Cardiac muscle cell (in vitro differentiated cells and primary cell): ENCODE measurements at places on chromosomes 6 and 20.

DNA sequence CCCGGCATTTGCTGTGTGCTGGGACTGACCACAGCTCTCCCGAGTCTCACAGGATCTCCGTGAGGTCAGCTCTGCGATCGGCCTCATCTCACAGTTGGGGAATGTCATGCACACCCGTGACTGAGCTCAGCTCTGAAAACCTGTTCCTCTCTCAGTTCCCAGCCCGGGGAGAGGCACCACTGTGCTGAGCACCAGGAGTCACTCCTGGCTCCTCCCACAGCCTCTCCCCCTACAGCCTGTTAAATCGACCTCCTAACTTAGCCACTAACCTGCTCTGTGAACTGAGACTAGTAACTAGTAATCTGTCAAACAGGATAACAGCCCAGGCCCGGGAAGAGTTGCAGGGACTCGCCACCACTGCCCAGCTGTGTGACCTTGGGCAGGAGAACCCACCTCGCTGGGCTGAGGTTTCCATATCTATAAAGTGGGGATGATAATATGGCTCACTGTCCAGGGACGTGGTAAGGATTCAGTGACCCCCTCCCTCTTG is 20.1 kb upstream of the NOL4L start:
- peak; percentile 22 for DNase-seq

DNA sequence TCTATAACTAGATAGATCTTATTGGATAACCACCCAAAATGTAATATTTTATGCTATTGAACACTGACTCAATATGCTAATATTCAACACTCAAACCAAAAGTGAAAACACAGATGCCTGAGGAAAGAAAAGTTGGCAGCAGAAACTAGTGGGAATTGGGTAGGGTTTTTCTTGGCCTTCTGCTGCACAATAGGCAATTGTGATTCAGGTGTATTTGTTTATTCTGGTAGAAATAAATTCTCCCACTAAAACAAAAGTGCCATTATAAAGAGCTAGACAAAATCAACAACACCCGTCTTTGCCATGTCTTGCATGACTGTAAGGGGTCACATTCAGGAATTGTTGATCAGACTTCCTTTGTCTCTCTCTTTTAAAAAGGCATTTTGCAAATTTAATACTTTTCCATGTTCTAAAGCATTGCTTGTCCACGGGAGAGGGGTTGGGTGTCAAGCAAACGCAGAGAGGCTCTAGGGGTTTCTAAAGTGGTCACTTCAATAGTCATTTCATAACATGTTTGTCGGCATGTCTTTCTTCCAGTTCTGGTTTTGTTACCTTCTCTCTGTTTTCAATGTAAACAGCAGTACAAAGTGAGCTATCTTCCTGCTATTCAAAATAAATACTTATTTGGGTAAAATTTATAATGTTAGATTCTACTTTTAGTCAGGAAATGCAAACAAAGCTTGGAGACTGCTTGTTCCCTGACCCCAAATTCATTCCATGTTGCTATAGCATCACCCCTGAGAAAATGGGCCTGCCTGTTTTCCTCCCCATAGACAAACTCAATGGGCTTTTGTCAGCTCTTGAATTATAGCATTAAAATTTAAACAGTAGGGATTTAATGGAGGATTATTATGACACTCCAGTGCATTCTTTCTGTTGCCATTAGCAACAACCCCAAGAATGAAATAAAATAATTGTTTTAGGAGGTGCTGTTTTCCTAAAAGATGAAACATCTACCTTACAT is 217.0 kb upstream of the CCN2 start:
- no peak for DNase-seq

DNA sequence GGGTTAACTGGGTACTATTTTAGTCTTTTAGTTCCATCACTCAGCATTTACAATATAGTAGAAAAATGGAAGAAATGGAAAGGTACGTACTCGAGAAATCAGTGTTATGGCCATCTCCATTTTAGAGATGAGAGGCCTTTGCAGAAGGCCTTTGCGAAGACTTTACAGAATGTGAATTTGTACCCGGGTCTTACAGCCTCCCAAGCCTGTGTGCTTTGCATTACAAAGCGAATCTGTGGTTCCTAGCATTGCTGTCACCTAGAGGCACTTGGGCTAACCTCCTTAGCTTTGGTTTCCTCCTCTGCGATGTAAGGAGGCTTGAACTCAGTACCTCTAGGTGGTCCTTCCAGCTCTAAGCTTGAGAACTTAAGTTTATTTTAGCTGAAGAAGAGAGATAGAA is 10.9 kb downstream of the VAPB start:
- DNase-seq, result no peak

- no peak for DNase-seq
These were observed 167.4 kb downstream of the COL9A1 start for GRCh38 chr6:70135219-70136160.

DNA sequence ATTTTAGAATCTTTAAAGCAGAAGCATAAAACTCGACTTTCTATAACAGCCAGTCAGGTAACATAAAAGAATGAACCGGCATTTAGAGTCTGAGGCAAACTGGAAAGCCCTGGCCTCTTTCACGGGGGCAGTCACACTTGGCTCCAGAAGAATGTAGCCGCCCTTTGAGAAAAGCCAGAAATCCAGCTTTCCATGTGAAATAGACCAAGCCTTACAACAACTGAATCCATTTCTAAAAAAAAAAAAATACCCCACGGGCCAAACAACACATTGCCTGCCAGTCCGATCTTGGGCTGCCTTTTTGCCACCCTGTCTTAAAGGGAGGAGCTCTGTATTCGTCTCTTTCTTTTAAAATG is 252.9 kb upstream of the TAB2 start:
- DNase-seq, result no peak

DNA sequence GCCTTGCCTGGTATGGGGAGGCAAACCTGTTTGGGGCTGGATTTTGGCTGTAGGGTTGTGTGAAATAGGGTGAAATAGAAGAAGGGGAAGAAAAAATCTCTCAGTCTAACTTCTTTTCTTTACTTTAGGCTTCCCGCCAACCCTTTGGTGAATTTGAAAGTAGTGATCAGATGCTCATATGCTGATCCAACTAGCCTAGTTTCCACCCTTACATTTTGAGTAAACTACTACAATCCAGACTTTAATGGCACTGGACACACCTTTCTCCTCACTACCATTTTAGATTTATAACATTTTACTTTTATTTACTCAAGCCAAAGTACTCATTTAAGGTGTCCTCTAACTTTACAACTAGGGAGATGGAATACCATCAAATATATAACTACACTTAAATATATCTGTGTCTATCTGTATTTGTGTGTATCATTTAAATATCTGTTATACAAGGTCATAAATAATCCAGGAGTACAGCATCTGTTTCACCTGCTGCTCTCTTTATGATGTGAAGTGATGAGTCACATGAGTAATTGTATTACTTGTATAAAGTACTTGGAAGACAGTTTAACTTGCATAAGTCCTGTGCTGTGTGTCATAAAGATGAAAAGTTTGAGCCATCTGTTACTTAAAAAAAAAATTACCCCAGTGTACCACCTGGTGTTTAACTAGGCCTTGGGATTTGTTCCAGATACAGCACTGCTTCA is 172.1 kb downstream of the CDKAL1 start:
- no peak for DNase-seq

- DNase-seq, result peak; percentile 99
These were observed 3.4 kb upstream of the NSFL1C start for GRCh38 chr20:1469925-1470571.
